Ovary (tissue), 10 donors: ENCODE measurements at places on chromosomes 3 and 15.
A peak's percentile ranks its signal among the peaks of the same experiment; 100 is the strongest.

- no peak for DNase-seq
- H3K4me1 ChIP-seq, result no peaks in the 10 kb centered on the region
Observed at GRCh38 chr3:34919025-34919424, 720.3 kb upstream of the ARPP21 start.

DNA sequence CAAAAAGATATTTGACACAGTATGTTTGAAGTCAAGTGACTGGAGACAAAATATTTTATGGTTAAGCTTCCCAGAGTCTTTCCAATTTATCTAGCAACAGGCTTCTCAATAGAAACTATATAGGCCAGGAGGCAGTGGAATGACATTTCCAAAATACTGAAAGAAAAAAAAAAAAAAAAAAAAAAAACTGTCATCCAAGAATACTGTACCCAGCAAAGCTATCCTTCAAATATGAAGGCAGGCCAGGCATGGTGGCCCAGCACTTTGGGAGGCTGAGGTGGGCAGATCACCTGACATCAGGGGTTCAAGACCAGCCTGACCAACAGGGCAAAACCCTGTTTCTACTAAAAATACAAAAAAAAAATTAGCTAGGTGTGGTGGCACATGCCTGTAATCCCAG is 20.9 kb downstream of the NME9 start:
- H3K27me3 ChIP-seq, result no peaks in the 10 kb centered on the region
- H3K36me3 ChIP-seq, result no peaks in the 10 kb centered on the region
- H3K4me3 ChIP-seq, result no peak overlapping the region
- DNase-seq, result no peak

DNA sequence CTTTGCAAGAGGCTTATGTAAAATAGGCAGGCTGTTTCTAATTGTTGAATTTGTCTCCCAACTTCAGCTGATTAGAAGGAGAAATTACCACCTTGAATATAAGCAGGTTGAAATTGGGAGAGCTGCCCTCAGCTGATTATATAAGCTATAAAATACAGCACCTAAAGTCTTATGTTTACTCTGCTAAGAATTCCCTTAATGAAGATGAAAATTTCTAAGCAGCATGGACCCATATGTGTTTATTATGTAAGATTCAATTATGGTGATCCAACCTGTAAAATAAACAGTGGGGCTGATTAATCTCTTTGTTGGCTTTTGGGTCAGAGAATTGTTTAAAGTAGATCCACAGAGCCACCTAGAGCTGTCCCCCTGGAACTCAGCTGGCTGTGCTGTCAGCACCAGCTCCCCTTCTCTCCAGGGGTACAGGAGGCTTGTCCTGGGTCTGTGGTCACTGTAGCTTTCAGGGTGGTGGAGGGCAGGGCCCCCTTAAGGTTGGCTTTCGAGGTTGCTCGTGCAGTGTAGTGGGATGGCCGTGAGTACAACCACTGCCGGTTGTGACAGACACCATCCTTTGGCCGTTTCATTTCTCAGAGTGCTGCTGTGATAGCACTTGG is 9.5 kb downstream of the SLCO3A1 start:
- peaks cover 15% of the 10 kb centered on the region for H3K4me1 ChIP-seq
- no peaks in the 10 kb centered on the region for H3K36me3 ChIP-seq
- no peaks in the 10 kb centered on the region for H3K27me3 ChIP-seq
- no peak overlapping the region for H3K4me3 ChIP-seq
- DNase-seq, result no peak

DNA sequence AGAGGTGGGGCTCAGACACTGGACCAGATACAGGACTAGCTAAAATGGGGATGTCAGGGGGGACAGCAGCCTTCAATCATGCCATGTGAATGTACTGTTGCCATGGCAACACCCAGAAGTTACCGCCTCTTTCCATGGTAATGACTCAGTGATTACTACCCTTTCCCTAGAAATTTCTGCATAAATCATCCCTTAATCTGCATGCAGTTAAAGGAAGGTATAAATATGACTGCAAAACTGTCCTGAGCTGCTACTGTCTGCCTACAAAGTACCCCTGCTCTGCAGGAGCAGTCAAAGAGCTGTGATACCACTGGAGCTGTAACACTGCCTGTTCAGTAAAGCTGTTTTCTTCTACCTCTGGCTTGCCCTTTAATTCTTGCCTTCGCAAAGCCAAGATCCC is 168.2 kb downstream of the PEAK1 start:
- no peaks in the 10 kb centered on the region for H3K27me3 ChIP-seq
- no peaks in the 10 kb centered on the region for H3K36me3 ChIP-seq
- no peak for DNase-seq
- no peak overlapping the region for H3K27ac ChIP-seq

DNA sequence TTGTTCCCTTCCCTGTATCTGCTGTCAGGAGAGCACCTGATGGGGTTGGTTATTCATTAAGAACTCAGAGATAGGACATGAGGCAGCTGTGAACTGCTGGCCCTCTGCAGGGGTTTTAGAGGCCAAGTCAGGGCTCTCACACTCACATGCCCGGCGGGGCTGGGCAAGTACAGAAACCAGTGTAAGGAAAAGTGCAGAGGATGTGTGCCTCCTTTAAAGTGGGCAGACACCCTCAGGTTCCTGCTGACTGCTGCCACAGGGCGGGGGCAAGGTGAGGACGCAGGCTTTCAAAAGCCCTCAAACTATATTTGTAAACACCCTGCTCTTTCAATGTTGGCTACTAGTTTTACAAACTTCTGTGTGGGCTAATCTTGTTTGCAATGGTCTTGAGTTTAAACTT is 22.4 kb downstream of the CXCR6 start:
- H3K4me3 ChIP-seq, result no peak overlapping the region
- H3K27me3 ChIP-seq, result no peaks in the 10 kb centered on the region
- no peak for DNase-seq

- no peaks in the 10 kb centered on the region for H3K4me1 ChIP-seq
- H3K4me3 ChIP-seq, result no peak overlapping the region
- H3K36me3 ChIP-seq, result no peaks in the 10 kb centered on the region
- H3K27ac ChIP-seq, result no peak overlapping the region
Observed at GRCh38 chr3:15997274-15997943, 177.1 kb upstream of the GALNT15 start.

- H3K4me1 ChIP-seq, result no peaks in the 10 kb centered on the region
- DNase-seq, result peak; percentile 4
- no peaks in the 10 kb centered on the region for H3K27me3 ChIP-seq
- H3K36me3 ChIP-seq, result no peaks in the 10 kb centered on the region
Observed at GRCh38 chr15:101037090-101037830, 118.1 kb downstream of the LRRK1 start.

DNA sequence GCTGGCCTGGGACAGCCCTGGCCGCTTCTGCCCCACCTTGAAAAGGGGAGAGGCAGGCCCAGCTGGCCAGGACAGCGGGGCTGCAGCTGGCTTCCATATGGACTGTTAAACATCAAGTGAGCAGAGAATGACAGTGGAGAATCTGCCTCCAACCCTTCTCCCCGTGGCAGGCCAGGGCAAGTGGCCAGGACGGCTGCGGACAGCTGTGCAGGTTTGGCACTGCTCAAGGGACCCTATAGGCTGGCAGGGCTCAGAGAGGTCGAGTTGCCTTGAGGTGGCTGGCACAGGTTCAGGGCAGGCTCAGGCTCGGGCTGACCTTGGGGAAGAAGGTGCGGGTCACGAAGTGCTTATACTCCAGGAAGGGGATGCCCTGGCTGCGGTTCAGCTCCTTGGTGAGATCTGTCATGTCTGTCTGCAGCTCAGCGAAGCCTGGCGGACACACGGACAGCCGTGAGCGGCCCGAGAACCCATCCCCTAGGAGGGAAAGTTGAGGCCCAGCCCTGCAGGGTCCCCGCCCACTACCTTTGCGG is 24.3 kb downstream of the H1-8 start:
- peaks cover 9% of the 10 kb centered on the region for H3K4me1 ChIP-seq
- H3K27me3 ChIP-seq, result no peaks in the 10 kb centered on the region
- no peaks in the 10 kb centered on the region for H3K36me3 ChIP-seq
- peak; percentile 57 for DNase-seq
- H3K27ac ChIP-seq, result no peak overlapping the region

DNA sequence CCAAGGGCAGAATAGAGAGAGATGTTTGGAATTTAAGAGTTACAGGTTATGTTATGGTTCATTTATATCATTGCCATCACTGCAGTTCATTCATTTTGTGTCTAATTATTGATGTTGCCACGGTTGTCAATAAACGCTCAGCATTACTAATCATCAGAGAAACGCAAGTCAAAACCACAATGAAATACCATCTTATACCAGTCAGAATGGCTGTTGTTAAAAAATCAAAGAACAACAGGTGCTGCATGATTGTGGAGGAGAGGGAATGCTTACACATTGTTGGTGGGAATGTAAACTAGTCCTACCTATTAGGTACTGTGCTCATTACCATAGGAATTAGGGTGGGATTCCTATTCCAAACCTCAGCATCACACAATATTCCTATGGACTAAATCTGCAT is 350.5 kb downstream of the TIGIT start:
- no peak overlapping the region for H3K27ac ChIP-seq
- no peaks in the 10 kb centered on the region for H3K4me1 ChIP-seq
- no peak overlapping the region for H3K4me3 ChIP-seq
- no peaks in the 10 kb centered on the region for H3K36me3 ChIP-seq
- no peak for DNase-seq

DNA sequence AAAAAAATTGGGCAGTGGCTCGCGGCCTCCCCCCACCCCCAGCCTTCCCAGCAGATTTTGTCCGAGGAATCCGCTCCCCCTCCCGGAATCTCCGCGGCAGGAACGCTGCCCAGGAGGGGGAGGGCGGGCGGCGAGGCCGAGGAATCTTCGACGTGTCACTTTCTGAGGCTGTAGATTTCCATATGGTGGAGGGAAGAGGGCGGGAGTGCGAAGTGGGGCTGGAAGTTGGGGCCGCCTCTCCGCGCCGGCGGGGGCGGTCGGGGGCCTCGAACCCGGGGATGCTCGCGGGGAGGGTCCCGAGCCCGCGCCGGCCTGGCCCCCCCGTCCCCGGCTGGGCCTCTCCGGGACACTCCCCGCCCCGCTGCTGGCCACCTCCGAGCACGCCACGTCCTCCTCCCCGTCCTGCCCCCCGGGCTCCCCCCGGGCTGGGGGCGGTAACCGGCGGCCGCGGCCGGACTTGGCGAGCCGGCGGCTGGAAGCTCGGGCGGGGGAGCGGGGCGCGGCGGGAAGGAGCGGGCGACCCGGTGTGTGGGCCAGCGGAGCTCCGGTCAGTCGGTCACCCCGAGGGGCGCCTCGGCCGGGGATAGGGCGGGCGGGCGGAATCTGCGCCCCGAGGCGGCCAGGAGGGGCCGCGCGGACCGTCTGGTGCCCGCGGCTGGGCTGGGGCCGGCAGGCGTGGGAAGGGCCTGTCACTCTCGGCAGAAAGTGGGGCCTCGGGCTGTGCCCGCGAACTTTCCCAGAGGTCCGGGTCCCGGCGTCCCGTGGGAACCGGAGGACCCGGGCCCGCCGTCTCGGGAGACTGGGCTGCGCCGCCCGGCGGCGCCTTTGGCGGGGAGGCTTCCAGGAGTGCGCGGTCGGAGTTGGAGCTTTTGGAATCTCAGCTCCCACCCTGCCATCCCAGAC is 951 bp downstream of the FNDC3B start:
- H3K36me3 ChIP-seq, result no peaks in the 10 kb centered on the region
- peak; percentile 88 for DNase-seq
- H3K4me3 ChIP-seq, result peak overlapping the region; percentile 91
- H3K27me3 ChIP-seq, result no peaks in the 10 kb centered on the region
- peak overlapping the region; percentile 97 for H3K27ac ChIP-seq

- peak overlapping the region; percentile 92 for H3K4me3 ChIP-seq
- no peaks in the 10 kb centered on the region for H3K36me3 ChIP-seq
- no peak overlapping the region for H3K27ac ChIP-seq
Observed at GRCh38 chr15:39584662-39585388, 3.9 kb downstream of the THBS1 start.

DNA sequence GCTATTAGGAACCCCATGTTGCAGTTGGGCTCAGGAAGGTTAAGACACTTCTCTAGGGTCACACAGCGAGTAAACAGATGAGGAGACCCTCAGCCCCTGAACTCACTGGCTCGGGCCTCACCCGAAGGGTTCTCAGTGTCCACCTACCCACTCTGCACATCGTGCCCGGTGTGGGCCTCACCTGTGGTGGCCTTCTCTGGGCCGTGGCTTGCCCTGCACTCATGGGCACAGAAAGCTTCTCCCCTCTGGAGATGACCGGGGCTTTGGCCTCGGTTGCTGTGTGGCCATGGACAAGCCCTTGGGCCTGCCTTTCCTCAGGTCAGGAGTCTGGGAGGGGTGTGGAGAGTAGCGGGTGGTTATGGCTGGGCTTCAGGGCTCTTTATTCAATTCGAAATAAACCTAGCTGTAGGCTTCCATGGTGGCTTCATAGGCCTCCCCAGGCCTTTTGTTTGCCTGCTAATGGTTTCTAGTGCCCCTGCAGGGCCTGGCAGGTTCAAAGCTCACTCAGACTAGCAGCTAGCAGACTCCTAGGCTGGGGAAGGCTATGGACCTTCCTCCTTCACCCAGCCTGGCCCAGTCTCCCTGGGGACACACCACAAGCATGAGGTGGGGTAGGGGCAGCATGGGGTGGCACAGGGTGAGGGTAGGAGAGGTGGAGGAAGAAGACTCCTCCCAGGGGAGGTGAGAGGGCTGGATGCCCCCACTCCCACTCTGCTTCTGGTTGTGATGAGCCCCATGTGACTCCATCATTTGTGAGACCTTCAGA is 103.1 kb downstream of the LINGO1 start:
- no peaks in the 10 kb centered on the region for H3K36me3 ChIP-seq
- no peak for DNase-seq
- peak overlapping the region; percentile 73 for H3K27ac ChIP-seq
- H3K4me1 ChIP-seq, result peaks cover 25% of the 10 kb centered on the region
- no peak overlapping the region for H3K4me3 ChIP-seq
- H3K27me3 ChIP-seq, result no peaks in the 10 kb centered on the region

DNA sequence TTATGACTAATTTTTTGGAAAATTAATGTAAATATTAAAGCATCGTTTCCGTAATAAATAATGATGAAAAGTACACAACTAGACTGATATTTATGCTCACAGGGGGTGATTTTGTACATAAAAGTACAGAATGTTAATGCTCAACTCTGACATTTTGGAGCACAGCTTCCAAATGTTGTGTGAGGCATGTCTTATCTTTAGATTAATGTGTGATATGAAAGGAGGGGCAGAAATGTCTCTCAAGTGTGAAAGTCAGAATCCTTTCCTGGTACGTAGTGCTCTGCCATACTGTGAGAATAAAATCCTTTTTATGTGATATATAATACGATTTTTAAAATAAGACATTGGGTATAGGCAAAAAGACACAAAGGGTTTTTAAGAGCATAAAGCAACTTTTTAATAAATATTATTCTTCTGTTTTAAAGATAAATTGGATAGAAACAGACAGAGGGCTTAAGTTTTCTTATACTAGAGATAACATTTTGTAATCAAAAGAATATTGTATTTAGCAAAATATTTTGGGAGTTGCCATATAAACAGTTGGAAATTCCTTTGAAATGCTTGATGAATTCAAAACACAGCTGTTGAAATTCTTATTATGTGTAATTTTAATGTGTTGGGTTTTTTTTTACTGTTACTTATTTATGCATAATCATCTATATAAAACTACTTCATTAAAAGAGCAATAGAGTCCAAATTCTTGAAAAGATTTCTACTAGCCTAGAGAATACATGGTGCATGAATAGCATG is 389.7 kb downstream of the RAP2B start:
- H3K4me3 ChIP-seq, result no peak overlapping the region
- no peak for DNase-seq
- H3K4me1 ChIP-seq, result no peaks in the 10 kb centered on the region
- no peaks in the 10 kb centered on the region for H3K27me3 ChIP-seq
